ENCODE measurements at places on chromosomes 5 and 9.

DNA sequence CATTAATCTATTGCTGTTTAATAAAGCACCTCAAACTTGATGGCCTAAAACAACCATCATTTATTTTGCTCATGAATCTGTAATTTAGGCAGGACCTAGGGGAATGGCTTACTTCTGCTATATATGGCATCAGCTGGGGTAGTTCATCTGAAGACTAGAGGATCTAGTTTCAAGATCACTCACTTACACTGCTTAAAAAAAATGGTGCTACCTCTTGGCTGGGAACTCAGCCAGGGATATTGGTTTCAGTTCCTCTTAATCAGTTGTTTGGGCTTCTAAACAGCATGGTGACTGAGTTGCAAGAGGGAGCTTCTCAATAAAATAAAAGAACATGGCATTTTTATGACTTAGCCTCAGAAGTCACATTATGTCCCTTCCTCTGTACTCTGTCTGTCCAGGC lies 142.0 kb downstream of the FAM114A2 start:
- peak; percentile 8 for DNase-seq

DNA sequence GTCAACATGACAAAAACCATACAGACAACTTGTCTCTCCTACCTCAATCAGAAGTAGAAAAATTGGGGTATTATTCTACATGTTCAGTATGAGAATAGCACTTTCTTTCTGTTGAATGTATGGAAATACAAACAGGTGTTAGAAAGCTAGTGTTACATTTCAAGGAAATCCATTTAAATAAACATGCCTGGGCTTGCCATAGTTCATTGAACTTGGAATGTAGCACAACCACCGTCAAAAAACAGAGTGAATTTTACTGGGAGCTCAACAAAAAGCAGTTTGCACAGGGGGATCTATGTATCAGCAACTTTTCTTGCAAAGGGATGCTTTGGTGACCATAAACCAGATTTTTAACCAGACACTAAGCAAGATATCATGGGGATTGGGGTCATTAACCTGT lies 307.9 kb upstream of the SMARCA2 start:
- DNase-seq = no peak

DNA sequence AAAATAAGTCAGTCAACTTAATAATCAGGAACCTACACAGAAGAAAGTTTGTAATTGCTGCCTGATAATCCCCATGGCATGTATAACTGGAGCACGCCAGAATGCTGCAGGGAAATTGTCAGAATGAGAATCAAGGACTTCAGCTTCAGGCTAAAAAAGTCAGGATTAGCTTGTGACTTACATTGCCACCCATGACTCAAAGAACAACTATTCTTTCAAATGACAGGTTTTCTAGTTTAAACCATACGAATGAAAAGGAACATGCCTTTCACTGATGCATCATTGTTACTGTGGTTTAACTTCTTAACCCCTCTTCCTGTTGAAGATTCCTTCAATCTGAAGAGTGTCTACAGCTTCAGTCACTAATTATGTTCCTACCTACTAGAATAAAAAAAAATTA lies 112.4 kb downstream of the ISL1 start:
- DNase-seq = no peak

DNA sequence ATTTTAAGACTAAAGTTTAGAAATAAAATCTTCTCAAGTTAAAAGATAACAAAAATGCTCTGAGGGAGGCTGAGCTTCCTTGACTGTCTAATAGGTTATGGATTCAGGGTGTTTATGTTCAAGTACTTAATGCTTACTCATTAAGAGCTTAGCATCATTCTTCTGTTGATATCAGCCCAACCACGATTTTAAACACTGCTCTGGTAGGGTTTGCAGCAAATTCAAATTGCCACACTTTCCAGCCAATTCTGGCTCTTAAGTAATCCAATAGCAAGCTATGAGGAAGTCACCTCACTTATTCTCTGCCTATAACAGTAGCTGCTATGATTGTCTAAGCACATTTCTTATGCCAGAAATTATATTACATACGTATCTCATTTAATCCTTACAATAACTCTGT lies 191.0 kb upstream of the KIF2A start:
- no peak for DNase-seq

- DNase-seq = no peak
Observed at GRCh38 chr5:68379275-68380036, 163.9 kb downstream of the PIK3R1 start.

Data from AG04450 (cell line).